ENCODE measurements at places on chromosomes 12 and 14.

- DNase-seq = no peak
Observed at GRCh38 chr14:24852312-24853060, 197.5 kb downstream of the STXBP6 start.

GRCh38 chr14:60326274-60326673 lies 77.3 kb downstream of the PPM1A start:
- no peak for DNase-seq

DNA sequence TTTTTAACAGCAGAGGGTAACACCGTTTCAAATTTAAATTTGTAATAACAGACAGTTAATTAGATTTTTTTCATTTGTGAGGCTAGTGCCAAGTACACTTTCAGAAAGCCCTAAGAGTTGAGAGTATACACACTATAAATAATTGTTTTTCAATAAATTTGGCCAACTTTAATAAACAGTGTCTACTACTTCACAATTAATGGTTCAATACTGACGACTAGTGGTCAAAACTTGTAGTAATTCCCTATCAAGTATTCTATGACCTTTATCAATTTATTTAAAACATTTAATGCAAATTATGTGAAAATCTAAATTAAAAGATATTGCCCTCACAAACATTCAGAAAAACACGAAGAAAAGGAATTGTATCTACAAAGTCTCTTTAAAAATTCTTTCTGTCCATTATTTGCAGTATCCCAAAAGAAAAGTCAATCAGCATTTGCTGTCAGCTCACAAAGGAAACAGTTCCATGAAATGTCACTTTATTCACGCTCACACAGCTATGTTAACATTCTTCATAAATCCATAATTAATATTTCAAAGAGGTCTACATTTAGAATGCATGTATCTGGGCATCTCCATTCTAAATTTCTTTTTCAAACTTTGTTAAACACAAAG lies 91.2 kb downstream of the CEP128 start:
- DNase-seq = peak; percentile 79

DNA sequence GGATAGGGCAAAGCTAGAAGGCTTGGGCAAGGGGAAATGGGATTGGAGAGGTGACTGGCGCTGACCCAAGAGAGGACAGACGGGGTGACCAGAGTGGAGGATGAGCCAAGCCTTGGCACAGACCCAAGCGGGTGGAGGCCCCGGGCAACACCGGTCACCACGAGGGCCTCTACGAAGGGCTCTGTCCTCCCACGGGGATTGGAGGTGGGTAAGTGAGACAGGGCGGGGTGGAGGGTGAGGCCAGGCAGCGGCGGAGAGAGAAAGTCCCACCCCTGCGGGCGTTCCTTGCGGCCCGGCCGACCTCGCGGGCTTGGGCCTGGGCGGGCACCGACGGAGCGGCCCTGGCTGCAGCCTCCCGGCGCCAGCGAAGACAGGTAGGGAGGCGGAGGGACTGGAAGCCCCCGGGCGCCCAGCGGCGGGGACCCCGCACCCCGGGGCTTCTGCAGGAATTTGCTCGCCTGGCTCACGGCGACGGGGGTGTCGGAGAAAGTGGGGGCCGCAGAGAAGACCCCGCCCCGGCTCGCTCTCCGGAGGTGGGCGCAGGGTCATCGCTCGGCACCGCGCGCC lies at the start of gene PAPLN:
Gene PAPLN, plus strand, starts transcription at position 288 of the 567 bp plus-strand sequence. CDS start 2,273 bp downstream, outside the sequence.
- DNase-seq = peak; percentile 44

GRCh38 chr14:62592877-62593276 lies 452.4 kb downstream of the KCNH5 start:
- DNase-seq = peak; percentile 22

GRCh38 chr12:25852792-25853191 lies 105.7 kb upstream of the RASSF8 start:
- peak; percentile 46 for DNase-seq

DNA sequence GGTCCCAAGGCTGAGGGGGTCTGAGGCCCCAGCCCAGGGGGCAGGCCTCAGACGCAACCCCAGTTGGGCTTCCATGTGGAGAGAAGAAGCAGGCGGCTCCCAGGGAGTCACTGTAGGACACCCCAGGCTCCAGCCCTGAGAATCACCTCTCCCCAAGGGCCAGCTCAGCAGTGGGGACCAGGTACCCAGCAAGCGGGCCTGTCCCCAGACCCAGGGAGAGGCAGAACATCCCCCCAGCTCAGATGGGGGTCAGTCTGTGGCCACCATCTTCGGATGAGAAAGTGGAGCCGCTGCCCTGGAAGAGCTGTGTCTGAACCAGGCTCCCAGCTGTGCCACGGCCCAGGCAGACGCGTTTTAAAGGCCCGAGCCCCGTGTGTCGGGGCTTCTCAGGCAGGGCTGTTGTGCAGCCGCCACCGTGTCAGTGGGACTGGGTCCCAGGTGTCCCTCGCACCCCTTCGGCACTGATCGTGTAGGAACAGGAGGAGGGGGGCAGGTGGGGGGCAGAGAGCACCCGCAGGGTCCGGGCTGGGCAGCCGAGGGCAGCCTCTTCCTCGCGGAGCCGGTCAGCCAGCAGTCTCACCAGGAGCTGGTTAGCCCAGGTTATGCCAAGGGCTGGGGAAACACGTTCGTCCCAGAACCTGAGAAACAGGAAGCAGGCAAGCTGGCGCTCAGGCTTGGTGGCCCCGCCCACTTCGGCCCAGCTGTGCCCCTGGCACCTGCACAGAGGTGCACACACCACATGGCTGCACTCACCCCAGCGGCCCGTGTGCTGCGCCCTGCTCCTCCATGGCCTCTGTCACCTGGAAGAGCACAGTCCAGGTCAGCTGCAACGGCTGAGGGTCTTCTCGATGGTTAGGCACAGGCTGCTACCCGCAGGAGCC lies 16.6 kb downstream of the XRCC3 start:
- no peak for DNase-seq

- no peak for DNase-seq
Observed at GRCh38 chr12:56361487-56362129, 1.0 kb downstream of the APOF start.
